ENCODE measurements at places on chromosomes 1 and 21. TPM values are rescaled to one million over a fixed set of nuclear protein-coding genes. Genes with fewer than 3 reads are reported as not detected.

The HHIPL2 gene
- total RNA-seq = 0.20 TPM

- H3K4me1 ChIP-seq = peaks cover 15% of the 10 kb centered on the region
- H3K36me3 ChIP-seq = no peaks in the 10 kb centered on the region
- H3K27ac ChIP-seq = peak overlapping the region; percentile 57
- H3K27me3 ChIP-seq = no peaks in the 10 kb centered on the region
- no peak overlapping the region for H3K4me3 ChIP-seq
- peak; percentile 28 for DNase-seq
Observed at GRCh38 chr1:91609551-91609950, 108.9 kb downstream of the CDC7 start.

The LIN28A gene
- total RNA-seq = 0.43 TPM

DNA sequence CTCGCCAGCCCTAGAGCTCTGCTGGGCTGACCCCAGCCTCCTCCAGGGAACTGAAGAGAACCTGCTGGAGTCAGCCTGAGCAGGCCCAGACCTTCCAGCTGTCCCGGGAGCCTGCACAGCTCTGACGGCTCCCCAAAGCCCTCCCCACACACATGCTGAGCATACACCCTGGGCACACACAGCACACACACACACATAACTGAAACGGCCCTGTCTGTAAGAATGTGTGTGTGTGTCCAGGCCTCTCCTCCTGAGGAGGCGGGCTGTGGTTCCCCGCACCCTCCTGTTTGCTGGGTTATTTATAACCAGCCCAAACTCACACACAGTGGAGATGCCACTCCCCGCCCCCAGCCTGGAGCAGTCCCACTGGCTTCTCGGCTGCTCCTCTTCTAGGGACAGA, 20.2 kb downstream of the SDC3 start:
- H3K36me3 ChIP-seq = no peaks in the 10 kb centered on the region
- peak overlapping the region; percentile 91 for H3K27ac ChIP-seq
- peaks cover 37% of the 10 kb centered on the region for H3K4me1 ChIP-seq
- no peak overlapping the region for H3K4me3 ChIP-seq
- H3K27me3 ChIP-seq = no peaks in the 10 kb centered on the region
- DNase-seq = peak; percentile 82

- H3K4me3 ChIP-seq = no peak overlapping the region
- no peaks in the 10 kb centered on the region for H3K27me3 ChIP-seq
- H3K36me3 ChIP-seq = no peaks in the 10 kb centered on the region
- no peak for DNase-seq
Observed at GRCh38 chr21:35027563-35028450, 21.3 kb downstream of the RUNX1 start.

- no peaks in the 10 kb centered on the region for H3K36me3 ChIP-seq
- no peak overlapping the region for H3K4me3 ChIP-seq
- no peaks in the 10 kb centered on the region for H3K27me3 ChIP-seq
Observed at GRCh38 chr21:25343774-25344545, 263.3 kb downstream of the MRPL39 start.

GRCh38 chr1:18118078-18118477, 10.5 kb downstream of the IGSF21 start:
- peaks cover 70% of the 10 kb centered on the region for H3K27me3 ChIP-seq
- no peak overlapping the region for H3K27ac ChIP-seq
- DNase-seq = no peak
- no peaks in the 10 kb centered on the region for H3K36me3 ChIP-seq
- no peak overlapping the region for H3K4me3 ChIP-seq

- no peak overlapping the region for H3K4me3 ChIP-seq
- no peaks in the 10 kb centered on the region for H3K36me3 ChIP-seq
- H3K27me3 ChIP-seq = no peaks in the 10 kb centered on the region
- peaks cover 19% of the 10 kb centered on the region for H3K4me1 ChIP-seq
- H3K27ac ChIP-seq = no peak overlapping the region
- no peak for DNase-seq
Observed at GRCh38 chr1:183231545-183231944, 45.5 kb downstream of the LAMC2 start.

The AMY1B gene
- not detected for total RNA-seq

DNA sequence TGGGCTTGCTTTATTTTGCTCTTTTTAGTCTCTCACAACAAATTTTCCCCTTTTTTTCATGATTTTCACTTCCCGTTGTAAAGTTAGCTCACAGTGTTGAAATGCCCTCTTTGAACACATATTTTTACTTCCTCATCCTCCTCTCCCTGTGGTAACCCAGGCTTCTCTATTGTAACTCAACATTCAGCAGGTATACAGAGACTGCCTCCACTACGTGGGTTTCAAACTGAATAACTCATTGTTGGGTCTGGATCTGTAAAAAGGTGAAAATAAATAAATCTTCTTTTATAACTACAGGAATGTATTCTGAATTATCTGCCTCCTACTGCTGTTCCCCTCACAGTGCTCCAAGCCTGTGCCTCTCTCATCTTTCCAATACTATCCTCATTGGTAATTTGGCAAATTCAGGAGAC, 166.4 kb downstream of the RUNX1 start:
- no peak for DNase-seq
- no peaks in the 10 kb centered on the region for H3K36me3 ChIP-seq
- H3K27ac ChIP-seq = peak overlapping the region; percentile 97
- H3K4me3 ChIP-seq = no peak overlapping the region

- H3K27ac ChIP-seq = no peak overlapping the region
- no peaks in the 10 kb centered on the region for H3K36me3 ChIP-seq
- peak; percentile 77 for DNase-seq
- peaks cover 11% of the 10 kb centered on the region for H3K4me1 ChIP-seq
Observed at GRCh38 chr1:63316984-63317816, 5.2 kb upstream of the FOXD3 start.

The AMPD1 gene
- not detected for total RNA-seq

Measured in hepatocyte (in vitro differentiated cells).